Fibroblast of skin of right biceps (primary cell): ENCODE measurements at places on chromosomes 4 and X.

GRCh38 chr4:151691639-151692442, 69.0 kb downstream of the GATB start:
- no peak for DNase-seq

DNA sequence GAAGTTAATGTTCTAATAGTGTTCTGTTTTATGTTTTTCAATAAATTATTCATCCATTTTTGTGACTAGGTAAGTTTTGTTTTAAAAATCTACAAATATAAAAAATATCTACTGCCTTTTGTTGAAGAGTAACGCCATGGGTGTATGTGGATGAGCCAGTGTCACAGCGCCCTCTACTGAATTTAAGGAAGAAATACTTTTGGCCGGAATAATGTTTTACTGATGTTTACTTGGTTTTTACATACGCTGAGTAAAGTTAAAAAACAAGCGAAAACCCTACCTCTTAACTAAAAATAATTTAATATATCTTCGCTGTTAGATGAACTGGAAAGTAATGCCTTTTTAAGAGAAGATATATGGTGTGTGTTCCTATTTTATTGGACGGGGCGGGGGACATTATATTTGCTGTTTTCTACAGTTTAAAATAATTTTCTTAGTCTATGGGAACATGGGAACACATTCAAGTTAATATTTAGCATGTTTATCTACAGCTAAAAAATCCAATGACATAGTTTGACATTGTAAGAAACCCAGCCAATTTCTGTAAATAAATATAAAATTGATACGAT, 86.1 kb downstream of the CPE start:
- peak; percentile 46 for DNase-seq

- DNase-seq: no peak
Measured at GRCh38 chr4:101014417-101014816, 332.9 kb downstream of the PPP3CA start.

GRCh38 chrX:38627683-38628082, 66.3 kb downstream of the TSPAN7 start:
- peak; percentile 5 for DNase-seq

DNA sequence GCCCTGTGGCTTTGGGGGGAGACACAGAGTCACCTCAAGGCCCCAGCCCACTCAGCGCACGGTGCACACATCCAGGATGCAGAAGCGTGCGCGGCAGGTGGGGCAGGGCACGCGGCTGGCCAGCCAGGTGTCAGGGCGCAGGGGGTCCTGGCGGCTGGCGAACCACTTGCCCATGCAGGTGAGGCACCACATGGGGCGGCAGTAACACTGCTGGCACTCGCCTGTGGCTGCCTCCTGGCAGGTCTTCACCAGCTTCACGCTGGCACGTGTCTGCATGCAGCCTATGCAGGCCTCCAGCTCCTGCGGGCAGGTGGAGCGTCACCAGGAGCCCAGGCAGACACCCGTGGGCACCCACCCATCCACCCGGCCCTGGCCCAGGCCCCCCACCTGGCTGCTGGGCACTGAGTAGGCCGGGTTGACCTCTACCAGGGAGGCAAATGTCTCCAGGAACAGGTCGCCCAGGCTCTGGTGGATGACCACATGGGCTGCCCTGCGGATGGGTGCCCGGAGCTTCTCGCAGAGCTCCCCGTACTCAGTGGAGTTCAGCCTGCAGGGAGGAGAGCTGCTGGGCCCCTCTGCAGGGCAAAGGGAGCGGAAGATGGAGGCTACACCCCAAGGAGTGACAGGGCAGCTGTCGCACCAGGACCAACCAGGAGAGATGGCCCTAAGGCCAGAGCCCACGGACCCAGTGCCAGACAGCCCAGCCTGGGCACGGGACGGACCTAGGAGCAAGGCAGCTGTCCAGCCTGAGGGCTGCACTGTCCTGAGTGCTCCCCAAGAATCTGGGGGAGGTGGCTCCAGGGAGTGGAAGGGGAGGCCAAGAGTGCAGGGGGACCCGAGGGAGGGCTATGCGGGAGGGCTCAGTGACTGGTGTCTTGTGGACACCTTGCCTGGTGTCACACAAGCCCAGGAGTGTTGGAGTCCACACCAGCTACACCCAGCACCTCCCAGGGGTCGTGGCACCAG, 3.7 kb downstream of the TMEM129 start:
- no peak for DNase-seq

GRCh38 chrX:107726816-107727534, 48.6 kb downstream of the TSC22D3 start:
- DNase-seq: no peak

DNA sequence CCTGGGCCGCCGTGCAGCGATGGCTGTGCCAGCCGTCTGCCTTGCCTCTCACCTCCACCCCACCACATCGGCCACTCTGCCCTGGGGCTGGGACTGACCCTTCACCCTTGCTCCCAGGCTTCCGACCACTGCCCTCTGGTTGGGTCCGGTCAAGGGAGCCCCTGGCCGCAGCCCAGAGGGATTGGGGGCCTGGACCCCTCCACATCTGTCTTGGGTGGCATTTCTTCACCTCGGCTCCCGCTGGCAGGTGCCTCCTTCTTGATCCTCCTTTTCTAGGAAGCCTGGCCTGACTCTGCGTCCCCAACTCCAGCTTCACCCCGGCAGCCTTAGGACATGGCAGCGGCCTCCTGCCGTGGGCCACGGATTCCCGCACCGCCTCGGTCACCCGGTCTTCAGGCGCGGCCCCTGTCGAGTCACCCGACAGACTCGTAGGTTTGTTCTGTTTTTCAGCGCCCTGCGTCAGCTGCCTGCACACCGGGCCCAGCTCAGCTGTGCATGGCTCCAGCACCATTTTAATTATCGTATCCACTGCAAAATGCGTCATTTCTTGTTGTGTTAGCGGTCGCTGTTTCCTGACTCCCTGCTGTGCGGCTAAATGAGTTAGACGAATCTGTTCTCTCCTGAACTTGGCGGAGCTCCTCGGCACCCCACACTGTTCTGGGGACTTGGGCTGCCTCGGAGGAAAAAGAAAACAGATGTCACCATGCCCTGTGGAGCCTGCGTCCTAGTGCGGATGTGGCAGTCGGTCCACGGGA, 124.0 kb downstream of the FAM53A start:
- peak; percentile 10 for DNase-seq

DNA sequence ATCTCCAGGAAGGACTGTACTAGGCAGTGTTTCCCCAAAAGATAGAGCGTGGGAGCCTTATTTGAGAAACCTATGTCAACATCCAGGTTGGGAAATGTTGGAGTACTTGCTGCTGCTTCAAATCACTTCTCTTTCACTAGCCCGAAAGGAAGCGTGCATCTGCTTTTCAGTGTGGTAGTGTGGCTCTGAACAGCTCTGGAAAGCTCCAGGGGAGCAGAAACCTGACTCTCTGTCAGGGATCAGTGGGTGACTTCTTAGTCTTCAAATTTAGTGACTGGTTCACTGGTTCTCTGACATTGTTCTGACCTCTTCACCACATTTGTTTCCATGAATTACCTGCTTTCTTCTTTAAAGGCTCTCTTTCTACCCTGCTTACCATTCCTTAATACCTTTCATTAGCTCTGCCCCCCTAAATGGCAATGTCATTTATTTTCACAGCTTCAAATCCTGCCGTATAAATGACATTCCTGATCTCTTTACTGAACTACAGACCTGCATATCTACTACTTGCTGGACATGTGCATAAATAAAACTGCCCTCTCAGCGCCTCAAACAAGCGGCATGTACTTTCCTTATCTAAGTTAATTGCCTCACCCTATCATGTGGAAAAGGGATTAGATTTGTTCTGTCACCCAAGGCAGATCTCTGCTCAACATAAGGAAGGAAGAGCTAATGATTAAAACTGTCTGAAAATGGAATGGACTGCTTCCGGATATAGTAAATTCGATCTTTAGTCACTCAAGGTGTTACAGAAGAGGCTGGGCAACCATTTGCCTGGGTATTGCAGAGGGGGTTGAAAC, 37.0 kb downstream of the DLG3 start:
- DNase-seq: no peak

- peak; percentile 59 for DNase-seq
Measured at GRCh38 chr4:123505095-123506010, 108.8 kb downstream of the SPRY1 start.

- DNase-seq: no peak
Measured at GRCh38 chr4:45855857-45856256, 268.0 kb downstream of the GABRG1 start.

DNA sequence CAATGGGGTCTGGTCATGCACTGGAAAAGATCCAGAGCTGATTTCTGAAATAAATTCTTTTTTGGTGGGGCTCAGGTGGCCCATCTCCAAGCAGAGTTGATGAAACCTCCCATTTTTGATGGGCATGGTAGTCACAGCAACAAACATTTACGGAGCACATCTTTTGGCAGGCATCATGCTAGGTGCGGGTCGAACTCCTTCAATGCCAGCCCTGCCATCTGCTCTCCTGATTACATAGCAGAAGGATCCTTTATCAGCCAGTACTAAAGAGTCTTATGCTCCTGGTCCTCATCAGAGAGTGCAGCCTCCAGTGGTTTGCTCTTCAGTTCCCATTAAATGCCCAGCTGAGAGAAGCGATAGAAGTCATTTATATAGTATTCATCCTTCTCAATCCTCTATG, 121.7 kb downstream of the GRXCR1 start:
- DNase-seq: no peak

DNA sequence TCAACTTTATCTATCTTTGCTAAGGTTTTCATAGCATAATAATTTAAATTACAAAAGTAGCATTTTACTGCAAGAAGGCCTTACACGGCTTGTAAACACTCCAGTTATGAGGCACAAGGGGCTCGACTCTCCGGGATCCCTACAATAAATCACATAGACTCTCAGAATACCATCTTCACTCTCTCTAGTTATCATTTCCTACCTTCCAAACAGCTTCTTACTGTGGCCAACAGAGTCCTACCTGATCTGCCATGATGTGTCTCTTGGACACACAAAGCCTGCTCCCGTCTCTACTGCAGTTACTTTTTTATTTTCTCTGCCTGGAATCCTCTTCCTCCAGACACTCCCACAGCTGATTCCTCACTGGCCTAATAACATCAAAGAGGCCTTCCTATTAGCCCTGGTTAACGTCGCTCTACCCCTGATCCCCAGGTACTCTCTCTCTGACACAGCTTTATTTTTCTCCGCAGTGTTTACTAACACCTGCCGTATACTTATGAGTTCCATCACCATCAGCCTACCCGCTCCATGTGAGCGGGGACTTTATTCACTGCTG, 559.6 kb upstream of the DIPK2B start:
- DNase-seq: no peak

DNA sequence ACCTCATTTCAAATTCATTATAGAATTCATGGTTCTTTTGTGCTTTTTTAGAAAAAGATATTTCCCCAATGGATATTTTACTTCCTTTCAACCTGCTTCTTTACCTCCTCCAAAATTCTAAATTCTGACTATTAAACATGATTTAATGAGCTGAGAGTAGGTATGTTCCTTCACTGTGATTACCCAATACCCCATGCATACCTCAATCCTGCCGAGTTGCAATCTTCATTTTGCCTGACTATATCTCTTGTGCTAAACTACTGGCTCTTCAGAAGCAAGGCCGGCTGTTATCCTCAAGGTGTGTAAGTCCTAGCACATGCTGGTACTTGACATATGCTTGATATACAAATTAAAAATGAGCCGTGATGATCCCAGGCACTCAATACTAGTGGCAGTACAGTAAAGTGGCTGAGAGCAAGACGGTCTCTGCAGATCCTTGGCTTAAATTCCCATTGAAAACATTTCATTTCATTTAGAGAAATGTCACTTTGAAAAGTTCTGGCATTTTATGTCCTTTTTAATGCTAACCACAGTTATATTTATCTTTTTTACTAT, 320.4 kb downstream of the KCNIP4 start:
- DNase-seq: no peak

- DNase-seq: no peak
Measured at GRCh38 chr4:57591073-57591472, 480.9 kb upstream of the IGFBP7 start.

DNA sequence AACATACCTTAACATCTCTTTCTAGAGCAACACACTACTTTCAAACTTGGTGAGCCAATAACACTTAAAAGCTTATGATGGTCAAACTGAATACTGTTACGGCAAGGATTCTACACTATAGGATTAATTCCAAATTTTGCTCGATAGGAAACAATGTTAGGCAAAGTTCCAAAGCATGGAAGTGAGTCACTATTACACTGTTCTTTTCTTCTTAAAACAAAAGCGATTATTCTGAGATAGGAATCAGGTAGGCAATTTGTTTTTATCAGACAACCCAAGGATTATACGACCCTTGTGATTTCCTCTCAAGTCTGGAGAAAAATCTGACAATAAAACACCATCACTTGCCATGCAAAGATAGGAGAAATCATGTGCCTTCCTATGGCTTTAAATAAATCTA, 81.5 kb downstream of the HUWE1 start:
- DNase-seq: peak; percentile 2

GRCh38 chr4:48336146-48336870, 5.0 kb upstream of the SLAIN2 start:
- no peak for DNase-seq

GRCh38 chr4:1047106-1047975, 35.9 kb downstream of the FGFRL1 start:
- no peak for DNase-seq

- no peak for DNase-seq
Measured at GRCh38 chrX:39819921-39820849, 277.6 kb downstream of the BCOR start.

DNA sequence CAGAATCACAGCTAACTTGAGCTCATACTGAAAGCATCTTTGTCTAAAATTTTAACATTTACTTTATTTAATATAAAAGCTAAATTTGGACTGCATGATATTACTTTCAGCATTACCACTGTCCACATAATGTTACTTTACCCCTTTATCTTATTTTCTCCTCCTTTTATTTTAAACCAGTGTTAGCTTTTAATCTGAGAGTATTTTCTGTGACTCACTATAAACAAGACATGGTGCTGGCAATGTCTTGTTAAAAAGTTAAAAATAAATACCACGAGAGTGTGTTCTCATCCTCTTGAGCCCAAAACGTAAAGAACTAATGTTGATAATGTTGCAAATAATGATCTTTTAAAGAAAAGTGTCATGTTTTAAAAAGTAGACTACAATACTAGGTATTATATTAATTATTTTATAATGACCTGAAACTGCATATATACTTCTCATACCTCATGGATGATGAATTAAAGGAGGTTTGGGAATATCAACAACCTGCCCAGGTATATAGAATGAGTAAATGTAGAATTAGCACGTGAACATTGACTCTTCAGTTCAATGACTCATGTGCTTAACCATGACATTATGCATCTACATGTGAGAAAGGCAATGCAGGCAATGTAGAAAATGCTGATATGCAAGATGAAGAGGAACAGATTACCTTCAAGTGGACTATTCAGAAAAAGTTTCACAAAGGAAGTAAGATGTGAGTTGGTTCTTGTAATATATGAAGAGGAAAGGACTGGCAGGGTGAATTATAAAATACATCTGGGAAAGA, 454.1 kb upstream of the ADGRL3 start:
- no peak for DNase-seq
